EL (cell line): ENCODE measurements at places on chromosomes 1 and 21.

DNA sequence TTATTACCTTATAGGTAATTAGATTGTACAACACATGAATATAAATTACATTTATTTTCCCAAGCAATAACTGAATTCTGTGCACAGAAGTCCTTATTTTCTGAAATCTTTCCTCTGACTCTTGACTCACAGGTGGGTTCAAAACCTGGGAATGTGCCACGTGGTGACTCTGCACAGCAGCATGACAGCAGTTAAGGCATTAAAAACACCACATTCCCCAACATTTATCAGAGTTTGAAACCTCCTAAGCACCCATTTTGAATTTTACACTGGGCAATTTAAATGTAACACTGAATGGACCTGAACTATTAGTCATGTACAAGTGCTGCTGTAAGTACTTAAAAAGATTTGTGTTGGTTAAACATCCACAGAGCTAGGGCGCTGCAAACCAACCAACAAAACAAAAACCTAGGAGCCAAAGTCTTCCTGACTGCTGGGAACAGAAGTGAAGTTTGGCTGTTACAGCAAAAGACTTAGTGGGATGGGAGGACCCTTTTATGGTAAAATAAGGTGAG lies 480.6 kb upstream of the CXADR start:
- no peak for DNase-seq

GRCh38 chr1:30104551-30104950 lies 618.8 kb downstream of the MATN1 start:
- no peak for DNase-seq

DNA sequence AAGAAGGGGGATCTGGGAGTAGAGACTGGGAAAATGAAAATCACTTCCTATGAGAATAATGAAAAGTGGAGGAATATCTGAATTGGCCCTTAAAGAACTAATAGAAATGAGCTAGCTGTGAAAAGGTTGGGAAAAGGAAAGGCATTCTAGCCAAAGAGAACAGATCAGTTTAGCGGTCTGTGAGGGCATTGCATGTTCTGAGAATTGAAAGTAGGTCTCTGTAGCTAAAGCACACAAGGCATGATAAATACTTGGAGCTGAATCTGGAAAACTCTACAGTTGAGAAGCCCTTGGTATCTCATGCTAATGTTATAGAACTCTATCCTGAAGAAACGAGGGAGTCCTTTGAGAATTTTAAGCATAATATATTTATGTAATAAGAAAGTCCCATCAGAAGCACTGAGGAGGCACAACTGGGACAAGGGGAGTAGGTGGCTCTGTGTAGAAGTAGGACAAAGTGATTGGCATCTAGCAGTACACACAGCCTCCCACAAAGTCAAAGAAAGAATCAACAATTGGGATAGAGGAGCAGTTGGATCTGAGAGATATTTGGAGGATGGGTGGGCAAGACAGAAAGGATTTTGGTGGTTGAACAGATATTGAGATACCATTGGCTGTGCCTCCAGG lies 78.7 kb downstream of the GREM2 start:
- DNase-seq = no peak

- no peak for DNase-seq
These were observed 33.9 kb upstream of the TSNAX start for GRCh38 chr1:231494439-231495110.
